Hepatic stellate cell (primary cell): ENCODE measurements at places on chromosomes 4 and X.

- no peak for DNase-seq
Observed at GRCh38 chrX:72202792-72203401, 21.3 kb downstream of the PIN4 start.

GRCh38 chrX:8939322-8939721, 94.6 kb downstream of the FAM9B start:
- DNase-seq, result no peak

- DNase-seq, result no peak
Observed at GRCh38 chr4:23837371-23837770, 52.5 kb downstream of the PPARGC1A start.

GRCh38 chrX:65926095-65927019, 113.5 kb downstream of the VSIG4 start:
- no peak for DNase-seq

DNA sequence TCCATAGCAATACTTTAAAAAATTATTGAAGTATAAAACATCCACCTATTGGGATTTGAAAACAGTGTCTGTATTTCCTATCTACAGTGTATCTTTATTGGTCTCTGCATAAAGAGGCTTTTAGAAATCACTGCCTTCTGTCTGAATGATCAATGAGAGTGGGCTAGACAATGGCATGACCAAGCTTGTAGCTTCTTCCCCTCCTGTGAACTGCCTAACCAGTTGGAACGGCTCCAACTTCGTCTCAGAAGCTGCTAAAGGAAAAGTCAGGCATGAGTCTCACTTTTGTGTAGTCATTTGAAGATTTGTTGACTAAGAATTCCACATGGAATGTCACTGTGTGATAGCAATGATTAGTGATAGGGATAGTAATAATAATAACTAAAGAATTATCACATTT, 64.2 kb downstream of the INTS12 start:
- no peak for DNase-seq

DNA sequence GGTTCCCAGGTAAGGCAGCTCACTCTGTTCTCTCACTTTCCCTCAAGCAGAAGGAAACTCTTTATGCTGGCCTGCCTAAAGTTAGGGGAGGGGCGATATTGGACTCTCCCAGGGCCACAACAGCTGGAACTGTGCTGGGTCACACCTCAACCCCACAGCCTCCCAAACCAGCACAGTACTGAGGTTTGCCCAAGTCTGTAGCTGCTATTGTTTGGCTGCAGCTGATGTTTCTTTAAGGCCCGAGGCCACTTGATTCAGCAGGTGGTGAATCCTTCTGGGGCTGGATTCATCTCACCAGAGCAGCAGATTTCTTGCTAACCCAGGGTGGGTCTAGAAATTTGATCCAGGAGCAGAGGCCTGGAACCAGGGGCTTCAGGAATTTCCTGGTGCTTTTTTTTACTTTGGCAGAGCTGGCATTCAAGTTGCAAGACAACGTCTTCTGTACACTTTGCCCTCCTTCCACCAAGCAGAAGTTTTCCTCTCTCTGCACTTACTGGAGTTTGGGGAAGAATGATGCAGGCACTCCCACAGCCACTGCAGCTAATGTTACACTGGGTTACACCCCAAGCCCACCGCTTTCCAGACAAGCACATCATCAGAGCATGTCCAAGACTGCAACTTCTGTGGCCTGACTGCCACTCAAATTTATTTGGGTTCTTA, 544.7 kb upstream of the NDST4 start:
- no peak for DNase-seq

- peak; percentile 6 for DNase-seq
Observed at GRCh38 chr4:4182835-4183568, 43.7 kb downstream of the OTOP1 start.

DNA sequence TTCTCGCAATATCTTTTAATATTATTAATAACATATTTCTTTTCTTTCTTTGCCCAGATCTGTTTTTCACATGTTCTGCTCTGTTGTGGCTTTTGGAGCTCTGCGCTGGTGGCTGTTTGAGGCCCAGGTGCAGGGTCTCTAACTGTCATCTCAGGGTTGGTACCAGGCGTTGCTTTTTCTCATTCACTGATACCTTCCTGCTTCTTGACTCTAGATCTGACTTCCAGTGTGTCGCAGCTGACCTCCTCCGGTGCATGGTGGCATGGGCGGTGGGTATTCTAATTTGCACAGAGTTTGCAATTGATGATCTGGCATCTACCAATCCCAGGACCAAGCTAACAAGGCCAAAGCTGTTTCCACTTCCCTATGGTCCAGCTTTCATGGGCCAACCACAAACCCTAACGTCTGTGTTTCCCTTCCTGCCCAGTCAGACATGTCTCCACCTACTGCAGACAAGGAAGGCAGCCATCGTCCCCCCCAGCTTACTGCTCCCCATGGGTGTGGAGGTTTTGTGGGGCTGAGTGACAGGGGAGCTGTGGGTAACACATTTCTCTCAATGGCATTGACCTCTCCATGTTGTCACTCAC, 25.2 kb downstream of the LETM1 start:
- DNase-seq, result no peak

- DNase-seq, result no peak
Observed at GRCh38 chrX:30219372-30219771, 4.0 kb downstream of the MAGEB2 start.

DNA sequence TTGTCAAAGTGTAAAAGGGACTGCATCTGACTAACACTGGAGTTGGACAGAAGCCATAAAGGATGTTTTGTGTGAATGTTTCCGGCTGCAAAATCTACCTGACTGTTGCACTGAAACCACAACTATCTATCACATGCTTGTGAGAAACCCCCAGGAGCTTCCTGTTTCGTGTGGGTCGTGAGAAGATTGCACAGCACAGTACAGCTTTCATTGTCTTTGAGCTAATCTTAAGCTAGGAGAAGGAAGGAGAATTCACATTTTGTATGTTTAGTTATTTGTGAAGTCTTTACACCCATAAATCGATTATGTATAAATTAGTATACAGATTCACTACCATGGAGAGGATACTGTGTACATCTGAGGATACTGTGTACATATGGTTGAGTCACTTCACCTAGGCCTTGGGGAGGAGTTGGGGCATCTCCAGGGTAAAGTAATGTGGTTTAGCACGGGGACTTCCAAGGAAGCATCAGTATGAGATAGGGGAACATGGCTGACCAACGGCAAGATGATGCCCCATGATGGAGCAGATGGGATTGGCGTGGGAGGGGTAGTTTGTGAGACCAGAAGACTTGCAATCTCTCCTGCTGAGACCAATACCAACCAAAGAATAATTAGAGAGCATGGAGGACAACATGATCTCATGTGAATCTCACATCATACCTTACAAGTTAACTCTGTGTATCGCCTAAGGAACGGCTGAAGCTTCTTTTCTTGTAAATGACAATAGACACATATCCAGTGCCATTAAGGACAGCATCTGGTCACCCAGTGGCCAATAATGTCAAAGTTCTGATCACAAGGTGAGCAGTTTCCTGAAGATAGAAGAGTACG, 43.1 kb upstream of the FAM9C start:
- no peak for DNase-seq

GRCh38 chr4:57405359-57405758, 295.2 kb upstream of the IGFBP7 start:
- DNase-seq, result no peak

DNA sequence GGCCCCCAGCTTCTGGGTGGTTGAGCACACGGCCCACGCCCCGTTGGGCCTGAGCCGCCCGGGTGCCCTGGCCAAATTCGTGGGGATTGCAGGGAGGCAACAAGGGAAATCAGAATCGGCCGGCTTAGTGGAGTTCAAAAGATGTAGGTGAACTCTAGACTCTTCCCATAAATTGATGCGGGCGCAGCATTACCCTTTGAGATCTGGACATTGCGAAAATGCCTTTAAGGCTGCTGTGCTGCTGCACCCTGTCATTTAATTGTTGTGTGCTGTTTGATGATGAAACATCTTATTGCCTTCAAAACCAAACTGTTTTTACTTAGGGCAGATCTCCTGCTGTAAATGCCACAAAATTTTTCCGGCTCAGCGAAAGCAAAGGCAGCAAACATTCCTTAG, 409 bp upstream of the MPP1 start:
- peak; percentile 27 for DNase-seq

DNA sequence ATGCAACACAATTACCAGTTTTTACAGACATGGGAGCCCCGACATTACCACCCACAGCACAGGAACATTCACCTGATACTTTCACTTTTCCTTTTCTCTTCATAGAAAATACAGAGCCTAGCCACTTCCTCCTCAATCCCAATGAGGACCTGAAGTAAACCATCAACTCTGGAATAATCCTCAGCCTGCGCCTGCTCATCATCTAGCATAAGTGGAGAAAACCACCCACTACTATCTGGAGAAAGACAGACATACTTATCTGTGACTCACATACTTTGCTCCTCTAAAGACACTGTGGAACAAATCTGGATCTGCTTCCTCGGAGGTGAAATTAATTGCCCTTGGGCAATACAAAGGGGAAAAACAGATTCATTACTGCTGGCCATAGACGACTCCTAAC, 47.8 kb downstream of the ZCCHC13 start:
- peak; percentile 11 for DNase-seq

DNA sequence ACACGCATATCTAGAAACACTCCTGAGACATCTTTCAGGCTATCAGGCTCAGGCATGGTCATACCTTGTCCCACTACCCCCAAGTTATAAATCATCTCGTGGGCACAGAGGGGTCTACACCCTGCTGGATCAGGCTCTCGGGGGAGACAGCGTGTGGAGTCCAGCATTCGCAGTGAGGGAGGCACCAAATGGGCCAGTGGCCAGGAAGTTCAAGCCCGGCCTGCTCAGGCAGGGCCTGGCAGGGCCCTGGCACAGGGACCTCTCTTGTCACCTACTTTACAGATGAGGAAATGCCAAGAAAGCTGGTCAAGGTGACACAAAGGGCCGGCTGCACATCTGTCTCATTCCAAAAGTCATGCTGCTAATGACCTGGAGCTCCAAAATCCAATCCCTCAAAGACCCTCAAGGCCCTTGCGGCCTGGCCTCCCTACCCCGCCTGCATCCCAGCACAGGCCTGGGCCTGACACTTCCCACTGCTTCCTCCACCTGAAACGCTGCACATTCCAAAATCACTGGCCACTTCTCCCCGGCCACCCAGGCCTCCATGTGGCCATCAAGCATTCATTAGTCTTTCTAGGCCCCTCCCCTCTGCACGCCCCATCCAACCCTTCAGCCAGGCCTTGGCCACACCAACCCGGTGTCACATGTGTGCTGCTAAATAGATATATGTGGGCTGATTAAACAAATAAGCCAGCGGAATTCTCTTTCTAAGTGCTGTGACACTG, 35.6 kb downstream of the ACOX3 start:
- DNase-seq, result no peak

DNA sequence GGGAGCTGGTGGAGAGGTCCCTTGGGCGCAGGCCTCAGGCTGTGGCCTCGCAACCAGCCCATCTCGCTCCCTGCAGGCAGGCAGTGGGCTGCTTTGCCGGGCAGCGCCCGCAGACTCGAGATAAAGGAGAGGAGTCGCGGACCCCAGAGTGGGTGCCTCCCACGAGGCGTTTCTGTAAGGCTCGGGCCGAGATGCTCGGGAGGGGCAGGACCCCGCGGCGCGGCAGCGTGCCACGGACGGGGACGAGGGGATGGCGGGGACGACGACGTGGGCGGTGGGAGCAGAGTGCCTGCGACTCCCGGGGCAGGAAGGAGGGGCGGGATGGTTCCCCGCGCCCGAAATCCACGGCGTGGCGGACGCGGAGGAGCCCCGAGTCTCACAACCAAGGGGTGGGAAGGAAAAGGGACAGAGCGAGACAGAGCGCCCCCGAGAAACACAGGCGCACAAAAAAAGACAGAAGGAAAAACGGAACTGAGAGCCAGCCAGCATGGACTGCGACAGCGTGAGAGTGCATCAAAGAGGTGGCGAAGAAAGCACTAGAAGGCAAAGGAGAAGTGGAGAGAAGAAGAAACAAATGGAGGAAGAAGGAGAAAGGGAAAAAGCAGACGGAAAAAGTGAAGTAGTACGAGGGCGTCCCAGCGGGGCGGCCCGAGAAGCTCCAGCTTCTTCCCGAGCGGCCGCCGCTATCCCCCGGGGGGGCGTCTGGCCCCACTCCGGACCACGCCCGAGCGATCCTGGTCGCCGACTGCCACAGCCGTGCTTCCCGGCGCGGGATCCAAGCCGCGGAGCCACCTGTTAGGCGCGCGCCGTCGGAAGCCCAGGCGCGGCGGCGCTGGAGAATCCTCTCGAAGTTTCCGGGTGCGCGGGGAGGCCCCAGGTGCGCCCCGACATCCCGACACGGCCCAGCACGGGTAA, 1.5 kb downstream of the BEND4 start:
- DNase-seq, result no peak

GRCh38 chrX:41913476-41913875, 9.9 kb downstream of the CASK start:
- DNase-seq, result no peak

DNA sequence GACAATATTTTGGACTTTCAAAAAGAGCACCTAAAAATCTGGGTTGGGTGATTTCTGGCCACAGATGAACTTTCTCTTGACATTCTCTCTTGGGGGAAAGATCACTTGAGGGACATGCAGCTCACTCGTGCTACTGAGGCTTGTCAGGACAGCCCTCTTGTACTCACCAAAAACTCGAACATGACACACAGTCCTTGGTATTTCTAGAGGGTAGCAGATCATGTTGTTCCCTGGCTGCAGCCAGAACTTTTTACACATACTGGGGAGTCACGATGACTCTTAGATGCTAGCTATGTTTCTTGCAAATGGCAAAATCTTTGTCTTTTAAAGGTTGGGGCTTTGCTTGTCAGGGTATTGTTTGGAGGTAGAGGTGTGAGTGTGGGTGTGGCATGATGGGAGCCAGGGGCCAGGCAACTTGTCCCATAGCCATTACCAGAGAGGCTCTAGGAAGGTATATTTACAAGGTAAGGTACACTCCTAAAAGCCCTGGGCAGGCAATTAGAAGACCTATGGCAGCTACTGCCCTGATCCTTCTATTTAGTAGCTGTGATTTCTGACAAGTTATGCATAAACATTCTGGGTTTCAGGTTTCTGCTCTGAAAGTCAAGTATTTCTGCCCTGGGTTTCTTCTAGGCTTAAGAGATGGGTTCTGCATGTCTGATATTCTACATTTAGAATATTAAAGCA, 241.7 kb upstream of the TLL1 start:
- DNase-seq, result no peak
